Activated T-cell treated with anti-CD3 and anti-CD28 coated beads, Interleukin-2, amount 50 U/mL, for 72 hours (primary cell): ENCODE measurements at places on chromosomes 16 and 17. TPM values are rescaled to one million over a fixed set of nuclear protein-coding genes. Genes with fewer than 3 reads are reported as not detected.

Gene PRSS36
- 0.19 TPM for total RNA-seq

GRCh38 chr16:57689762-57690558 is 4.6 kb upstream of the DRC7 start:
- H3K36me3 ChIP-seq: no peaks in the 10 kb centered on the region
- peak overlapping the region; percentile 34 for H3K4me3 ChIP-seq
- peak; percentile 49 for DNase-seq
- H3K27me3 ChIP-seq: no peaks in the 10 kb centered on the region
- H3K4me1 ChIP-seq: peaks cover 26% of the 10 kb centered on the region
- peak overlapping the region; percentile 64 for H3K27ac ChIP-seq

DNA sequence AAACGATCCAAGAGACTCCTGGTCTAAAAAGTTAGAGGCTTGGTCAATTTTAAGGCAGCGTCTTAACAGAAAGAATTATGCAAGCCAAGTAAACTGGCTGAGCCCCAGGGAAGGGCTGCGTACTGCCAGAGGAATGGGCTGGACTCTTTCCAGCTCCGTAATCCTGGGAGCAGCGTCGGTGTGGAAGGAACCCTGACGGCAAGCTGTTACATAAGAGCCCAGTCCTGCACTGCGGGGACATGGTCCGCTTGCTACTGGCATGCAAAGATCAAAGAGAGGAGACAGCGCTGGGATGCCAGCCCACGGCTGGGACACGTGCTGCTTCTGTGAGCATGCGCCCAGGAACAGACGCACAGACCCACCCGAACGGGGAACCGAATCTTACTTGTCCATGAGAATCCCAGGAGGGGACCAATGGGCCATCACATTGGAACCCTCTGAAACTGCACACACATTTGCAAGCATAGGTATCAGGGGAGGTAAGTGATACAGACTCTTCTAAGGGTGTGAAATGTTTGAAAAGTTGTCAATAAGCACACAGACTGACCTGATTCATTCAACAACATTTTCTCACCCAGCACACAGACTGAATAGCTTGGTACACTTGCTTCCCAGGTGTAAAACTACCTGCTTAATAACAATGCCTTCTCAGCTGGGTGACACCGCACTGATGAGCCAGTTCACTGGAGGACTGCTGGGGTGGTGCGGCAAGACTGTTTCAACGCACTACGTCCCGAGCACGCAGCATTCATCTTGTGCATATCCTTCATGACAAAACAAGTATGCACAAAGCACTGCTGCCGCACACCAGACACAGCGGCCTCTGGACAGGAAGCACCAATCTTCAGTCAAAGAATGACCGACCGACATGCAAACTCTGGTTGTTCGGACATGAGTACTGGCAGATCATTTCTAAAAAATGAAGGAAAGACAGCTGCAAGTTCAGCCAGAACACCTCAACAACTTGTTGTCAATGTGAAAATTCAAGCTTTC is 94.9 kb downstream of the ANKRD11 start:
- DNase-seq: no peak
- no peaks in the 10 kb centered on the region for H3K36me3 ChIP-seq
- no peaks in the 10 kb centered on the region for H3K27me3 ChIP-seq
- peaks cover 38% of the 10 kb centered on the region for H3K4me1 ChIP-seq
- H3K27ac ChIP-seq: peak overlapping the region; percentile 70

- no peak for DNase-seq
- H3K27ac ChIP-seq: peak overlapping the region; percentile 15
These were observed 60.6 kb downstream of the AIPL1 start for GRCh38 chr17:6374271-6374691.

DNA sequence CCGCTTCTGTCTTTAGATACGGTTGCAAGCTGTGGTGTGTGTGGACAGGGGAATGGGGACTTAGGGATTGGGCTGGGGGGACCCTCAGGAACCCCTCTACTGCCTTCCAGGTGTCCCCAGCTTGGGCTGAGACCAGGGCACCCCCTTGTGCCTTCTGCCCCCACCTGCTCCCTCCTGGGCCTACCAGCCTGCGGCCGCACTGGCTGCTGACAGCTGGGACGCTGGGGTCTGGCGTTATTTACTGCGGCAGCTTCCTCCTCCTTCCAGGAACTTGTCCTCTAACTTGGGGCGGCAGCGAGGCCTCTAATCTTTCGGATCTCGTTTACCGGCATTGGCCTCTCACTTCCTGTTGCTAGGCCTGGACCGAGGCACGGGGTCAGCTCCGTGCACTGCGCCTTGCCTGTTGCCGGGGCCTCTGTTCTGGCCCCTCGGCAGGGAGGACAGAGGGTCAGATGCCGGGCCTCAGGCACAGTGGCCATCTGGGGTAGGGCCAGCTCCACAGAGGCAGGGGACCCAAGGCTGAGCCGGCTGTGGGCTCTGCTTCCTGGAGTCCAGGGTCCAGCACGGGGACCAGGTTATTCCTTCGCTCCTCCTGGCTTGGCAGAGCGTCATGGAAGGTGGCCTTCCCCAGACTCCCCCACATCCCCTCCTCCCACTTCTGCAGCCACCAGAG is 31.8 kb downstream of the TMEM235 start:
- no peaks in the 10 kb centered on the region for H3K36me3 ChIP-seq
- peak; percentile 55 for DNase-seq
- peak overlapping the region; percentile 76 for H3K4me3 ChIP-seq
- H3K4me1 ChIP-seq: peaks cover 47% of the 10 kb centered on the region
- peak overlapping the region; percentile 93 for H3K27ac ChIP-seq
- H3K27me3 ChIP-seq: no peaks in the 10 kb centered on the region

DNA sequence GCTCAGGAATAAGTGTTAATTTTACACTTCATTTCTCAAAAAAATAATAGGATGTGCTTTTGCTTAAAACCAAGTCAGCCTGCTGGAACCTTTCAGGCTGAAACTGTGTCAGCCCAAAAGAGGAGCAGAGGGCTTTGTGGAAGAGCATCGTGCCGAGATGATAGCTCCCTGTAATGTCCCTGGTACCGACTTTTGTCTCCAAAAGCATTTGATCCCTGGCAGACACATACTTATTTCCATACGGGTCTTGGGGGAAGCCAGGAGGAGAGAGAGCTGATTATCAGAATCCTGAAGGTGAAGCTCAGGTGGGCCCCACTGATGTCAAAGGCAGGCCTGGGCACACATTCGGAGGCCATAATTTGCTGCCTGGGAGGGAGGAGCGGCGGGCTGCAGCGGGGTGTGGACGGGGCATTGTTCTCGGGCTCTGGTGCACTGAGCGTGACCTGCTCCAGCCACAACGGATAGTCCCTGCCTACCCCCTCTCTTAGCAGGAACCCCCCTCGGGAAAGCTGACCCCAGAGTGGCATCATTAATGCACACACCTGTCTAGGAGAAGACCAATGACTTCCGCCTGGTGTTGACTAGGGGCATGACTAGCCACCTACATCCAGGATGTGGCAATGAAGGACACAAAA is 155.9 kb downstream of the C16orf78 start:
- H3K4me3 ChIP-seq: peak overlapping the region; percentile 34
- no peaks in the 10 kb centered on the region for H3K27me3 ChIP-seq
- DNase-seq: no peak
- H3K4me1 ChIP-seq: peaks cover 20% of the 10 kb centered on the region
- H3K27ac ChIP-seq: peak overlapping the region; percentile 50

GRCh38 chr16:87856791-87857228 is 12.5 kb downstream of the SLC7A5 start:
- DNase-seq: no peak
- peak overlapping the region; percentile 99 for H3K27ac ChIP-seq
- H3K4me3 ChIP-seq: peak overlapping the region; percentile 86
- H3K4me1 ChIP-seq: peaks cover 91% of the 10 kb centered on the region

GRCh38 chr17:19415311-19415710 is 4.3 kb downstream of the RNF112 start:
- no peak for DNase-seq
- H3K27me3 ChIP-seq: no peaks in the 10 kb centered on the region
- H3K36me3 ChIP-seq: no peaks in the 10 kb centered on the region
- H3K27ac ChIP-seq: no peak overlapping the region
- H3K4me3 ChIP-seq: no peak overlapping the region
